ENCODE measurements at places on chromosomes 7 and 10. TPM values are rescaled to one million over a fixed set of nuclear protein-coding genes. Genes with fewer than 3 reads are reported as not detected.
A peak's percentile ranks its signal among the peaks of the same experiment; 100 is the strongest.

DNA sequence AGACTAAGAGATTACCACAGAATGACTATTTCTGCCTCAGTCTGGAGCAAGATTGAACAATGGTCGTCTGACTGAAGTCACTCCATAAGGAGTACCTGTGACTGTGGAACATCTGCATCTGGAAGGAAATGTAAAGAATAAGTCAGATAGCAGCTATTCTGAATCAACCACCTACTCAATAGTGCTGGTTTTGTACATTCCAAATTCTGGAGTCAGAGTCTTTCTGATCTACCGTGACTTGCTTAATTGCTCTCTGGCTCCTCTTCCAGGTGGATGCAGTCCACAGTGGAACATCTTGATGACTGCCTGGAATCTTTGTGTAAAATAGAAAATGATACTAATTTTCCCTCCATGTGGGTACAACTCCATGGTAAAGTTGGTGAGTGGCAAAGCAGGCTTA, 156.3 kb upstream of the SEMA3C start:
- no peak for DNase-seq

GRCh38 chr10:101623528-101623927, 35.4 kb downstream of the DPCD start:
- DNase-seq, result no peak

DNA sequence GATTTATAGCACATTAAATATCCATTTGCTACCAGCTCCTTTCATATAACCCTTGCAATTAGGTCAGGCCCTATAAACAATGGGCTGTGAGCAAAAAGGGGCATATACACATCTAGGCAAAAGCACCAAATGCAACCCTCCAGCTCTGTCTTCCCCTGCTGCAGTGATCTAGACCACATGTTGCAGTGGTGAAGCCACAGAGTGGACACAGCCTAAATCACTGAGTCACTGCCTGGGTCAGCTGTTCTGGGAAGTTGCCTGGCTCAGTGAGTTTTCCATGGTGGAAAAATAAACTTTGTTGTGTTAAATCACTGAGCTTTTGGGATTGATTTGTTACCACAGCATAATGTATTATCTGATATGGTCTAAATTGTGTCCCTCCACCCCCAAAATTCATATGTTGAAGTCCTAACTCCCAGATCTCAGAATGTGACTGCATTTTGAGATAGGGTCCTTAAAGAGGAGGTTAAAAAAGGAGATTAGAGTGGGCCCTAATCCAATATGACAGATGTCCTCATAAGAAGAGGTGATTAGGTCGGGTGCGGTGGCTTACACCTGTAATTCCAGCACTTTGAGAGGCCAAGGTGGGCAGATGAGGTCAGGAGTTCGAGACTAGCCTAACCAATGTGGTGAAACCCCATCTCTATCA, 70.4 kb downstream of the ZFAND4 start:
- no peak for DNase-seq

The WNT16 gene
- total RNA-seq, result not detected

DNA sequence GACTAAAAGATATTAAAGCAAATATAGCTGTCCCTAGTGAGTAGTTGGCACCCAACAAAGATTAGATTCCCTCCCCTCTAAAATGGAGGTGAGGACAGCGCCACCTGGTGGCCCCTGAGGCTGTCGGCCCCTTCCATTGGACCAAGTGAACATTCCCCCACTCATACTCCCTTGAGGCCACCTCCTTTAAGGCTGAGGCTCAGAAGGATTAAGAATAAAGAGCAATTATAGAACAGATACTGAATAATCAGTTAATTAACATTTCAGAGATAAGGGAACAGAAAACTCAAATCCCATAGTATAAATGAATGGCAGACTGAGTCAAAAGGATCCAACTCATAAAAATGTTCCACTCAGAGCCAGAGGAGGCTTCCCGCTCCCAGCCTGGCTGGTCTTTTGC, 130.4 kb upstream of the GHITM start:
- no peak for DNase-seq

DNA sequence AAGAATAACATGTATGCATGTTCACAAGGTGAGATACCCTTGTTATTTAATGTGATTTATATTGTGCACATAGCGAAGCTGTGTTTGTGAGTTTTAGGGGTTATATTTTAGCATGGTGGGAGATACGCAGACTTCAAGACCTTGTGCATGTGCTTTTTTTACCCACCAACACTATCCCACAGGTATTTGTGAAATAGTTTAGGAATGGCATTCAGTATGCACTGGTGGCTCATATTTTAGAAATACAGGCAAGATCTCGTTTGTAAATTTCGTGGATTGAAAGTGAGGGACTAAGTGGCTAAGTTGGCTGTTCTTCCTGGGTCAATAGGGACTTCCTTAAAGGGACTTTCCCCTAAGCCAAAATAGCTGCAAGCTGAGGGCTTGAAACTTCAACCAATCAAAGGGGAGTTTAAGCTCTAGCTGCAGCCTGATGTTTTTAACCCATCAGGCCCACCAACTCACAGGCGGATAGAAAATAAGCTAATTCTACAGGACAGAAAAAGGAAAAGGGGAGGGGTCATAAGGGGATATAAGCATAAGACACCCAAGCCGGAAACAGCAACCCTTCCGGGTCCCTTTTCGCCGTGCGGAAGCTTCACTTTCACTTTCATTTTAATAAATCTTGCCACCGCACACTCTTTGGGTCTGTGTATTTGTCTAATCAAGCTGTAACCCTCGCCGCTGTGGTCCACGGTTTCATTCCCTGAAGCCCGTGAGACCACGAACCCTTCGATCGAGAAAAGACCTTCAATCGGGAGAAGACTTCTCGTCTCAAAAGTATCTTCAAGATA, 291.0 kb downstream of the GPR158 start:
- no peak for DNase-seq

GRCh38 chr10:59505926-59506325, 143.6 kb upstream of the FAM13C start:
- DNase-seq, result no peak

- no peak for DNase-seq
These were observed 63.5 kb downstream of the LGI1 start for GRCh38 chr10:93821051-93821772.

The ECHDC3 gene
- 577 TPM for total RNA-seq

The EXOC6 gene
- 25.9 TPM for total RNA-seq

The MYO3A gene
- 0.32 TPM for total RNA-seq

GRCh38 chr10:127123626-127124025, 72.8 kb downstream of the INSYN2A start:
- no peak for DNase-seq

GRCh38 chr7:123616223-123616622, 14.6 kb downstream of the ASB15 start:
- no peak for DNase-seq

- DNase-seq, result no peak
These were observed 288.5 kb upstream of the POT1 start for GRCh38 chr7:125218076-125218475.

The PLA2G12B gene
- total RNA-seq, result not detected

The RET gene
- total RNA-seq, result 1.1 TPM

GRCh38 chr7:110974441-110974840, 116.5 kb upstream of the LRRN3 start:
- DNase-seq, result no peak

The FAM25C gene
- total RNA-seq, result not detected

The WEE2 gene
- total RNA-seq, result not detected

The PWWP2B gene
- total RNA-seq, result 6.0 TPM

- DNase-seq, result no peak
These were observed 194.5 kb downstream of the TCERG1L start for GRCh38 chr10:131116991-131117375.

DNA sequence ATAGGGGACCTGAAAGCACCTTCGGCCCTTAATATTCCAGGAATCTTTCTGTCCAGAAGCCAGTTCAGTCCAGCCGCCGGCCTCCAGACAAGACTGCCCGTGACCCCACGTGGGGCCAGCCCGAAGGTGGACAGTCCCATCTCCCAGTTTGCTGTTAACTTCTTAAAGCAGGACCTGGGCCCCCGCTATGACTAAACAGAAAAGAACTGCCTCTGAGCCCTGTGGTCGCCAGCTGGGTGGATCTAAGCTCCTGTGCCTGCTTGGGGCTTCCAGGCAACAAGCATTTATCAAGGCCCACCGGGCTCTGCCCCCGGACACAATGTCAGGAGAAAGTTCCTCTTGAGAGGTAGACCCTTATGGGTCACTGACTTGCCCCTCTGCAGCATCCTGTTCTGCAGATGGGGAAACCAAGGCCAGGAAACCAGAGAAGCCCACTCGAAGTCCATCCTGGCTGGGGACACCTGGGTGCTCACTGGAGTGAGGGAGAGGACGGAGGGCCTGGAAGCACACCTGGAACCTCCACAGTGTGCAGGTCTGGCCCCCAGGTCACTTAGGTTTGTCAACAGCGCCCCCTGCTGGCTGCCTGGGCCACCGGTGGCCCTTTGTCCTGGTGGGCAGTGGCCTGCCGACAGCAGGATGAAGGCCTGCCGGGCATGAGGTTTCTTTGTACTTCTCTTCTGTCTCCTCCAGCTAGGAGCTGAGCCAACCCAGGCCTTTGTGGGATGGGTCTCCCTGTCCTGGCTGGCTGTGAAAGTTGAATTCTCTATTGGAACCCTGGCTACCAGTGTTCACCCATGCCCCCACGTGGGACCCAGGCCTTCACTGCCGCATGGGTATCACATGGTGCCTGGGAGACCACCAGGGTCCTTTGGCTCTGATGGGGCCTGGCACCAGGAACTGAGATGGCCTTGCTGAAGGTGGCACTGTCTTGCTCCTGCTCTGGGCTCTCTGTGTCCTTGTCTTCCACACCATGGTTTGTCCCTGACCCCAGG, 128.0 kb downstream of the ZMIZ1 start:
- DNase-seq, result peak; percentile 80

GRCh38 chr10:18155321-18155720, 15.1 kb downstream of the CACNB2 start:
- no peak for DNase-seq

- no peak for DNase-seq
These were observed 580.5 kb downstream of the NXPH1 start for GRCh38 chr7:9013940-9014339.

- no peak for DNase-seq
These were observed at the start of gene HKDC1 for GRCh38 chr10:69220041-69220451. TSS of gene HKDC1 (plus strand) at chr10:69220332. CDS start at chr10:69220436, 104 bp downstream.

DNA sequence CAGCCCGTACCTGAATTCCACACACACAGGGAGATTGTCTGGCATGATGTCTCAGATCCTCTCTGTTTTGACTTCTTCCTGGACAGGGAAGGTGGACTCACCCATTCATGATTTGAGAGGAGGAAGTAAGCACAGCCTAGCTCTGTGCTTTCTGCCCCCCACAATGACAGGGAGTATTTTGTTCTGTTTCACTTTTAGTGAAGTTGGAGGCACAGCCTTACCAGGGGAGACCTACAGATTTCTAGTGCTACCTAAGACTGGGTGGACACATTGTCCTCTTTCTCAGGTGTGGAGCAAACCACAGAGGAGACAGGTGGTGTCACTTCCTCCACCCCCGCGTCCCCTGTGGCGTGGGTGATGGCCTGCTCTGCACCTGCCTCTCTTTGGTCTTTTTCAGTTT, 408.6 kb upstream of the PFKP start:
- no peak for DNase-seq

The CDC14C gene
- not detected for total RNA-seq

DNA sequence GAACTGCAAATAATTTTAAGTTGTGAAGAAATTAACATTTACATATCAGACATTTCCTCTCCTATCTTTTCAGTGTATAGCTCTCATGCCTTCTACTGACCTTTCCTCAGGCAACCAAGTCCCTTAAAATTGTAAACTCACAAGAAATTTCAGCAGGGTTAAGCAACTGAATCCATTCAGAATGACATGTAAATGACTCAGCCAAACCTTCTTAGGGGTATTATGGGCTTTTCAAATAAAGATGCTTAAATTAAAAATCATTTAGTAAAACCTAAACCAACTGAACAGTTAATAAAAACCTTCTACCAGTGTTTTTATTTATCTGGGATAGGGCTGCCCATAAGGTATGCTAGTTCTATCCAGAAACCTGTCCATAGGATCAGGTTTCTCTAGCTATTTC, 20.7 kb downstream of the WAPL start:
- no peak for DNase-seq

GRCh38 chr10:4568086-4568485, 257.9 kb upstream of the AKR1E2 start:
- no peak for DNase-seq

- no peak for DNase-seq
These were observed 318.1 kb downstream of the KCNMA1 start for GRCh38 chr10:77319557-77319956.

The SPDYE1 gene
- not detected for total RNA-seq

DNA sequence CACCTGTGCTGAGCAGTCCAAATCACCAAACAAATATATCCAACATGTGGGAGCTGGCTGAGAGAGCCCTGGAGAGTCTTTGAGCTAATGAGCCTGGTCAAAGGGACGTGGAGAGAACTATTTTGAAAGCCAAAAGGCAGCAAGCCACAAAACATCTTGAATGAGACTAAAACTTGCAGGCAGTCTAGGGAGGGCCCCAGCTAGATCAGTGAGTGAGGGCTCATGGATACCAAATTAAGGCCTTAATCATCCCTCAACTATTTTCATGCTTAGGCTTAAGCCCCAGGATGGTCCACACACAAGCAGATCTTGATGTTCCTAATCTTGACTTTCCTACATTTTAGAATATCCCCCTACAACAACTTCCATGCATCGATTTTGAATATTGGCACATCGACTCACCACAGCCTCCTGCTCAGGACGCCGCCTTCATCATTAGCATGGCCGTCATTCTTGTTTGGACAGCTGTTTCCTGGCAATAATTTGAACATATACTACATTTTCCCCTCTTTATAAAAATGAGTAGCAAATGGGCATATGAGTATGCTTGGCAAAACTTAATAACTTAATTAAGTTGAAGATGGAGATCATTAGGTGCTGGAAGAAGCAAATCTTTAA, 86.9 kb upstream of the ADAM12 start:
- DNase-seq, result no peak

DNA sequence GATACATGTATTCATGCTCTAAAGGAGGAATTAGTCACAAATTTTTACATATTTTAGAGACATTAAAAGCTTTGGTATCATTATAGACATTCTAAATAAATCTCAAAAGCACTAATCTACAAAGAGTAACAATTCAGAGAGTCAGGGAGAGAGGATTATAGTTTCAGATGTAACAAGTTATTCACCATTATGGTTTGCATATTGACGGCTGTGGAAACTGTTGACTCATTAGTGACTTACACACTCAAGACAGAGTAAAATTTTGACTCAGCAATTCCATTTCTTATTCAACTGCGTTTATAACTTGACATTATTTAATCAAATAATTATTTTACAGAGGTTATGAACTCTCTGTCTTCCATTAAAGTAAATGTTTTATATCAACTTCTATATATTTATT, 95.4 kb upstream of the SEMA3C start:
- no peak for DNase-seq

DNA sequence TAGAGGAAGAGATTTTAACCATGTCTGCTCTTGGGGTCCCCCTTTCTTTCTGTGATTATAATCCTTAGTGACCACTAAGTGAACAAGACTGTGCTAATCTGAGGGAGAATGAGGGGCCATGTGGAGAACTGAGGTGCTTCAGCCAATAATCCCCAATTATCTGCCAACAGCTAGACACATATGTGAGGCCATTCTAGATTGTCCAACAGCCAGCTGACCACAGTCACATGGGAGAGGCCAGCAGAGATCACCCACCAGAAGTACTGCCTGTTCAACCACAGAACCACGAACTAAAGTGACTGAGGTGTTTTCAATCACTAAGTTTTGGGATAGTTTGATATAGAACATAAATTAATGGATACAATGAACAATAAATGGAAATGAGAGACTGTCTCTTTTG, 74.3 kb downstream of the SEMA3E start:
- no peak for DNase-seq

The TBX20 gene
- not detected for total RNA-seq

GRCh38 chr7:39428221-39428620, 138.0 kb upstream of the YAE1 start:
- no peak for DNase-seq

The ZNF680 gene
- 16.4 TPM for total RNA-seq

GRCh38 chr7:45435131-45435530, 139.0 kb upstream of the ADCY1 start:
- DNase-seq, result no peak
